PC-9 (cell line): ENCODE measurements at places on chromosomes 5 and 9. TPM values are rescaled to one million over a fixed set of nuclear protein-coding genes. Genes with fewer than 3 reads are reported as not detected.

DNA sequence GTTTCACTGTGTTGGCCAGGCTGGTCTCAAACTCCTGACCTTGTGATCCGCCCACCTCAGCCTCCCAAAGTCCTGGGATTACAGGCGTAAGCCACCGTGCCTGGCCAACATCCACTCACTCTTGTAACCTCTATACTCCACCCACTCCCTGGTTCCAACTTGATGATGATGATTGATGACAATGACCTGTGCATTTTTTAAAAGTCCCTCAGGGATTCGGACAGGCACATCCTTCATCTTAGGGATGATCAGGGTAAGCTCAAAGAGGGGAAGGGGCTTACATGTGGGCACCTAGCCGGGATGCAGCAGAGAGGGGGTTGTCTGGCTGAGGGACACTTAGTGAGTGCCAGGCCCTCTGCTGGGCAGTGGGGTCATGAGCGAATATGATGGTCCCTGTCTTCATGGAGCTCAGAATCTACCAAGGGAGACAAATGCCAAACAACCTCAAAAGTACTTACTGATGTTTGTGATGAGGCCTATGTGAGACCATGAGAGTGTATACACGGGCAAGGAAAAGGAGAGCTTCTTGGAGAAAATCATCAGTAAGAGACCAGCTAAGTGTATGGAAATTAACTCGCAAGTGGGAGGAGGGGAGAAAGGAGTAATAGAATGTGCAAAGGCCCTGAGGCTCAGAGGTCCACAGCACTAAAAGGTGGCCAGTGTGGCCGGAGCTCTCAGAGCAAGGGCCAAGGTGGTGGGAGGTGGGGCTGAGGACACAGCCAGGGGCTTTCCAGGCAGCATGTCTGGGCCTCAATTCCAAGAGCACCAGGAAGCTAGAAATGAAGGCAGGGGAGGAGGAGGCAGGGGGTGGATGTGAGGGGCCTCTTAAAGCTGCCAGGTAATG, 27.4 kb downstream of the LHX2 start:
- no peak for DNase-seq

Gene PCDHB13
- not detected in 2 replicates for total RNA-seq

- no peak for DNase-seq
These were observed 43.3 kb downstream of the ANKRD33B start for GRCh38 chr5:10607023-10607665.

DNA sequence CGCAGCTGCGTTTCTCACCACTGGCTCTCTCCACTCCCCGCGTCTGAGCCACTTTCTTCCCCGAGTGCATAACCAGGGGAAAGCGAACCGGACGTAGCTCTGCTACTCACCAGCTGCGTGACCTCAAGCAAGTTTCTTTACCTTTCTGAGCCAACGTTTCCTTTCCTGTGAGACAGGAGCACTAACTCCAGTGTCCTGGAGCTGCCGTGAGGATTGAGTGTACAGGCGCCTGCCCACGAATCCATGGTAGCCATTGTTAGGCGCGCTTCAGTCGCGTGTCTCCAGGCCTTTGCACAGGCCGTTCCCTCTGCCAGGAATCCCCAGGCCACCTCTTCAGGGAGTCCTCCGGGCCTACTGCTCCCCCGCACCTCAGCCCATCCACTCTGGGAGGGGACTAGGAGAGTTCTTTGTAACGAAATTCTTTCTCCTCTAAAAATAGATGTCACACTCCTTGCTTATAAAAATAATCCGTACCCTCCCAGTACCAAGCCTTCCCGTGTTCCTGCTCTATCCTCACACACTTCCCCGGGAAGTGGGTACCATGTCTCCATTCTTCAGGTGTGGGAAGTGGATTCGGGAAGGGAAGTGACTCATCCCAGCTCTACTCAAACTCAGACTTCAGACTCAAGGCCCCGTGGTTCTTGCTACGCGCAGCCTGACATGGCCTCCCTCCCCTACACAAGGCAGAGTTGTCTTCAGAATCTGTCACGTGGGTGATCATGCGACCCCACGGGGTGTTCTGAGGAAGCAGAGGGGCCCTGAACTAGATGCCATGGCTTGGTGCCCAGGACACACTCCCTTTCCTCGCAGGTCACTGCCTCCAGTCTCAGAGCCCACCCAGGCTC, 16.1 kb upstream of the CRB2 start:
- DNase-seq: no peak

DNA sequence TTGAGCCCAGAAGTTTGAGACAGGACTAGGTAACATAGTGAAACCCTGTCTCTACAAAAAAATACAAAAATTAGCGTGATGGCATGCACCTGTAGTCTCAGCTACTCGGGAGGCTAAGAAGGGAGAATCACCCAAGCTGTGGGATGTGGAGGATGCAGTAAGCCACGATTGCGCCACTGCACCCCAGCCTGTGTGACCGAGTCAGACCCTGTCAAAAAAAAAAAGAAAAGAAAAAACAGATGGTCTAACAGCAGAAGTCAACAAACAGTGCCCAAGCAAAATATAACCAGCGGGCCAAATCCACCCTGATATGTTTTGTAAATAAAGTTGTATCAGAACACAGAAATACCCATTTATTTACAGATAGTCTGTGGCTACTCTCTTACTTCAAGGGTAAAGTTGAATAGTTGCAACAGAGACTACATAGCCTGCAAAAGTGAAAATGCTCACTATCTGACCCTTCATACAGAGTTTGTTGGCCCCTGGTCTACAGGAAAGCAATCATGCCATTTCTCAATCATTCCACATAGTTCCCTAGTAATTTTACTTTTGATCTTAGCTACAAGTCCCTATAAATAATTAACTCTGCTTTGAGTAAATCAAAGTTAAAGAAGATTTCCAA, 383.7 kb downstream of the TLE1 start:
- DNase-seq: no peak

GRCh38 chr5:164475339-164475977, 970.0 kb downstream of the MAT2B start:
- DNase-seq: no peak
